Activated T-helper 1 cell treated with anti-CD3 and anti-CD28 coated beads, Interleukin-2, amount 50 U/mL, for 16 hours (primary cell): ENCODE measurements at places on chromosomes 13 and 19.

DNA sequence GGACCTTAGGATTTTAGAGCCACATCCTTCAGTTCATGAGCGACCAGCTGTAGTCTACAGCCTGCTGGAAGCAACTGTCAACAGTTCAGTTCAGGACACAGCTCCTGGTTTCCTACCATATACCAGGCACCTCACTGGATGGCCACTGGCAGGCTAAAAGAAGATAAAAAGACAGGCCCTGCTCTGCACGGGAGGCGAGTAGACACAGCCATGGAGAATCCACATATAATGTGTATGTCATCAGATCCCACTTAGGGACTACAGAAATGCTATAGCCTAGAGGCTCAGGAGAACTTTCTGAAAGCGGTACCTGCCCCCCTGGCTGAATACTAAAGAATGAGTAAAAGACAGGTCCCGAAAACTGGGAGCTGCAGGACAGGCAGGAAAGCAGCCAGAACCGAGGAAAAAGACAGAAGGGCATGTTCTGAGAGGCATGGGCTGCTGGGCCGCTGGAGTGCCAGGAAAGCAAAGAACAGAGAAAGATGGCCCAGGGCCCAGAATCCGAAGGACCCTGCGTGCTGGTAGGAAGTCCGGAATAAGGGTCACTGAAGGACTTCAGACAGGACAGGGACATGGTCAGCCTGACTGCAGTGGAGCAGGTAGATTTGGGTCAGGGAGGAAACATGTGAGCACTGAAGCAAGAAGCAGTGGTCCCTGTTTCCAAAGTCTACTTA lies 23.5 kb downstream of the DZIP1 start:
- no peak for DNase-seq

DNA sequence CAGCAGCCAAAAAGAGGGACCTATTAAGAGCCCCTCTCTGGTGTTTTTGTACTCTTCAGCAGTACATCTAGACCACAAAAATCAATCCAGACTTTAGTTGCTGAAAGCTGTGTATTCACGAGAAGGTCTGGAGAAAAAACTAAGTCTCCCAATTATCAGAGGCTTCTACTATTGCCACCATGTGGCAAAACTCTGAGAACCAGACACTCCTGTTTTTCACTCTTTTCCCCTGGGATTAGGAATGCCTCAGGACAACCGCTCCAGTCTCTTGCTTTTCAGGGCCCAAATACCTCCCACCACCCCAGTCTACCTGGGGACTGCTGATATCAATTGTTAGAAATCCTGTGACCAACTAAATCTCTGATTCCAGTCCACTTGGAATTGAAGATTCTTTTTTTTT lies 30.1 kb upstream of the OBI1 start:
- no peak for DNase-seq

GRCh38 chr13:43663474-43664090 lies 123.2 kb downstream of the ENOX1 start:
- no peak for DNase-seq

DNA sequence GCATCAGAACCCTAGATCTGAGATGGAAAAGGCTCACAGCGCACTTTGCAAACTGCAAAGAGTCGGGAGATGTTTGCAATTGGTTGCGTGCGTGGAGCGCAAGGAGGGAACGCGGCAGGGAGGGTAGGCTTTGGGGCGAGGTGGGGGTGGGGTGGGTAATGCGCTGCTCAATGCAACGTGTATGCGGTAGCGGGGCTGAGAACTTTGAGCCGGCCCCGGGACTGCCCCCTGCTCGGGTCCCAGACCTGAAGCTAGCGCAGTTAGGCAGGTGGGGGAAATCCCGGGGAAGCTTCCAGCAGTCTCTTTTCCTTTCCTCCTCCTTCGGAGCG lies 971 bp downstream of the FOSB start:
- no peak for DNase-seq

GRCh38 chr19:3114018-3114726 lies 20.0 kb downstream of the GNA11 start:
- no peak for DNase-seq

GRCh38 chr19:1540365-1540925 lies 16.6 kb downstream of the PLK5 start:
- DNase-seq, result no peak

DNA sequence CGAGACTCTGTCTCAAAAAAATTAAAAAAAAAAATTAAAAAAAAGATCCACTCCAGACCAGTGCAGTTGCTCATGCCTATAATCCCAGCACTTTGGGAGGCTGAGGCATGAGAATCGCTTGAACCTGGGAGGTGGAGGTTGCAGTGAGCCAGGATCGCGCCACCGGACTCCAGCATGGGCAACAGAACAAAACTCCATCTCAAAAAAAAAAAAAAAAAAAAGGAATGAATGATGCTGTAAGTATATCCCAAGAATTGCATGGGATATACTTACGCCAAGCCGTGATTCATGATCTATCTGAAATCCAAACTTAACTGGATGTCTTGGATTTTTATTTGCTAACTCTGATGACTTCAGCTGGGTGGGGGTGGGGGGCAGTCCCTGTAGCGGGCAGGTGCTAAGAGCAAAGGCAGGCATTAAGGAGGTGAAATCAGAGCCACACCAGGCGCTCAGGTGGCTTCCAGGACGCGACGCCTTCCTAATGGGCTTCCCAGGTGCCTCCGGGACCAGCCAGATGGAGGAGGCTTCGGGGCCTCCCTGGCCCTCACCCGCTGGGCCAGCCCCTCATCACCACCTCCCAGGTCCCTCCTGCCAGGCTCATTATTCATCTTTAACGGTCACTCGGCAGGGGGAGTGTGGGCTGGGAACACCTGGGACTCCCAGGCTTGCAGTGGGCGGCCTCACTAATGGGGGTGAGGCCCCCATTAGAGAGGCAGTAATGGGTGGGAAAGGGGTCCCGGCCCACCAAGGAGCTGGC lies 11.4 kb upstream of the FUT5 start:
- DNase-seq, result no peak

DNA sequence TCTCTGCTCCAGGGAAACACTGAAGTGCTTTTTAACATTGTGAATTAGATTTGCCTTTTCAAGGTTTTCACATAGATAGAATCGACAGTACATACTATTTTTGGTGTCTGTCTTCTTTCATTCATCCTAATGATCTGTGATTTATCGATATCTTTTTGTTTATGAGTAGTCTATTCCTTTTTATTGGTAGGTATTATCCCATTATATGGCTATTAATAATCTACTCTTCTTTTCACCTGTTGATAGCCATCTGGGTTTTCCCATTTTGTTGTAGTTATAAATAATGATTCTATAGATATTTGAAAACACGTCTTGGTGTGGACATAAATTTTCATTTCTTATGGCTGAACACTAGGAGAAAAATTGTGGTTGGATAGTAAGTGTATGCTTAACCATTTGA lies 262.6 kb downstream of the MAB21L1 start:
- no peak for DNase-seq
